ENCODE measurements at places on chromosomes 12 and 14.

DNA sequence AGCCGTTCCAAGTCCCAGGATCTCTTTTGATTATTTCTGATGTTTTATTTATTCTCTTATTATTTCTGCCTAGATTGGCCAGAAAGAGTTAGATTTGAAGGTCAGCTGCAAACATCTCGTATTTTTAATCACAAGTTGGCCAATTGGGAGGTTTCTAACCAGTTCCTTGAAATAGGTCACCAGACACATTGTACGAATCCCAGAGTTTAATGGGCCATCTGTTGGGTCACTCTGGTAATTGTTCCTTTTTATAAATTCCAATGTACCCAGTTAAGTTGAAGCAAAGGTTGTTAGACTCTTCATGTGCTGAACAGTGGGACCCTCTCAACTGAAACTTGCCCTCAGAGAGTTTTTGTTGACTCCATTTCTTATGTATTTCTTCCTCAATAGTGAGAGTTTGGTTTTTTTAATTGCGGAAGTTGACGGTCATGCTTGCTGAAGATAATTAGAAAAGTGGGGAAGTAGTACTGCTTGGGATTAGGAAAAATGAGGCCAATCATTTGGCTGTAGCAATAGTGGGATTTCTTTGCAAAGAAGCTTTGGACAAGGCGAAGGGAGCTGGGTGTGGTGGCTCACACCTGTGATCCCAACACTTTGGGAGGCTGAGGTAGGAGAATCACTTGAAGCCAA lies 382.7 kb upstream of the RGS6 start:
- no peak for DNase-seq

DNA sequence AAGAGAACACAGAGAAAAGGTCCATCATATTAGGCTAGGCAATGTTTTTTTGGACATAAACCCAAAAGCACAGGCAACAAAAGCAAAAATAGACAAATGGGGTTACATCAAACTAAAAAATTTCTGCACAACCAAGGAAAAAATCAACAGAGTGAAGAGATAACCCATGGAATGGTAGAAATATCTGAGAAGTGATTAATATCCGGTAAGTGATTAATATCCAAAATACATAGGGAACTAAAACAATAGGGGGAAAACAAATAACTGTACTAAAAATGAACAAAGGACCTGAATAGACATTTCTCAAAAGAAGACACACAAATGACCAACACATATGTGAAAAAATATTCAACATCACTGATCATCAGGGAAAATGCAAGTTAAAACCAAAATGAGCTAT lies 4.3 kb downstream of the STYK1 start:
- no peak for DNase-seq

DNA sequence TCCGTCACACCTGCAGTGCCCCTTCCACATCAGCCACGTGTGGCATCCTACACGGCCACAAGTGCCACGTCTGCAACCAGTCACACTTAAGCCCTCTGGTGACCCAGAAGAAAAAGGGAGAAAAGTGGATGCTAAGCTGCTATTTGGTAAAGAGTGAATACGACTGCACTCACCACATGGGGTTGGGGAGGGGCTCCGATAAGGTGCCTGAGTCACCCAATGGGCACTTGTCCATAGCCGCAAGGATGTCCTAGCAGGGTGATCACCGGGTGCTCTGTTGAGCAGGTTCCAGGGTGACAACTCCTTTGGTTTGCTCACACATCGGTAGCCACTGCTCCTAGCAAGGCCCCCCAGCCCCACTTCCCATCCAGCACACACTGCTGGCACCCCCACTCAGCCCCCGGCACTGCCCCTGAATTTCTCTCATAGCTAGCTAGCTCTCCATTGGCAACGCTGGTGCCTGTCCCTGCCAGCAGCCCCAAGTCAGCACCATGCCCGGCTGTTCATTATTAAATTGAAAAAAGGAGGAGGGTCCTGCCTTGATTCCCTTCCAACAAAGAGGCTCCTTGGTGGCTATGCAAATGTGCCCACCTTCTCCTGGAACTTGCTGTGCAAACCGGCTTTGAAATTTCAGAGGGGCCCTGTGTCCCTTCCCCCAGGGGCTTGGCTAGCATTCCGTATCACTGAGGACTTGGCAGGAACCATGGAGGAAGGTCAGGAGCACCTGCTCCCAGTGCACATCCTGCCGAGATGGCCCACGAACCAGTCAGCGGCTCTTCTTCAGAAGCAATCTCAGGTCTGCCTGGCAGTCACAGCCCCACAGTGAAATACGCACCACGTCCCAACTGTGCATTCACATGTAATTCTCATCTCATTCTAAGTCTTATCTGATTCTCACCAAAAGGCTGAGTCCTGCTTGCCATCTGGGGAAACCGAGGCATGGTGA lies 227.7 kb upstream of the DIO3 start:
- no peak for DNase-seq

- peak; percentile 68 for DNase-seq
Measured at GRCh38 chr12:111298582-111299436, 70.1 kb downstream of the PHETA1 start.

- DNase-seq, result no peak
Measured at GRCh38 chr14:93285044-93285443, 47.8 kb downstream of the BTBD7 start.

- no peak for DNase-seq
Measured at GRCh38 chr14:20295067-20295466, 10.7 kb downstream of the TTC5 start.

GRCh38 chr12:1540690-1541089 lies 53.7 kb downstream of the FBXL14 start:
- no peak for DNase-seq

GRCh38 chr12:88960213-88960878 lies 380.1 kb upstream of the KITLG start:
- DNase-seq, result no peak

GRCh38 chr14:104665114-104665656 lies 24.2 kb upstream of the INF2 start:
- DNase-seq, result no peak

- DNase-seq, result peak; percentile 82
Measured at GRCh38 chr12:110079477-110080400, 31.4 kb upstream of the C12orf76 start.

DNA sequence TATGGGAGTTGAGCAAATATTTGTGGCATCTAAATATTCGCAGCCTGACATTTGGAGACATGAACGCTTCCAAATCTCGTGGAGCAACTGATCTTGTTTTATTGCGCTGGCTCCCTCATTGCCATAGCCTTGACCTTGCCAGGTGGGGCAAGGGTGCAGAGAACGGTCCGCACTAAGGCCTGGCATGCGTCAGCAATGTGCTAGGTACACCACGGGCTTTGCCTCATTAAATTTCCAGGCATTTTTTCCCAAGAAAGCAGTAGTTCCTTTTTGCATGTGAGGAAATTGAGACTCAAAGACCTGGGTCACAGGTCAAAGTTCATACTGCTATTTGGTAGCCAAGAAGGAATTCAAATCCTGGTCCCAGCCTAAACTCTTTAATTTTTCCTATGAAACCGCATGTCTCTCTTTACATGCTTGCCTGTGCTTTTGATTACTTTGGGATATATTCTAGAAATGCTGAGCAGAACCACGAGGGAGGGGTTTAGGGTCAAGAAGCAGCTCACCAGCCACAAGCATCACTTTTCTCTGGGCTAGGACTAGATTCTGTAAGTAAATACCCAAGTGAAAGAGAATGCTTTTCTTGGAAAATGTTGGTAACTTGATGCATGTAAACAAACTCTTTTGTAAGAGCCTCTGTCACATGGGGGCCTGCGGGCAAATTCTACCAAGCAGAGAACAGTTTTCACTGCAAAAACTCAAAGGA lies 891.6 kb downstream of the VRK1 start:
- no peak for DNase-seq

DNA sequence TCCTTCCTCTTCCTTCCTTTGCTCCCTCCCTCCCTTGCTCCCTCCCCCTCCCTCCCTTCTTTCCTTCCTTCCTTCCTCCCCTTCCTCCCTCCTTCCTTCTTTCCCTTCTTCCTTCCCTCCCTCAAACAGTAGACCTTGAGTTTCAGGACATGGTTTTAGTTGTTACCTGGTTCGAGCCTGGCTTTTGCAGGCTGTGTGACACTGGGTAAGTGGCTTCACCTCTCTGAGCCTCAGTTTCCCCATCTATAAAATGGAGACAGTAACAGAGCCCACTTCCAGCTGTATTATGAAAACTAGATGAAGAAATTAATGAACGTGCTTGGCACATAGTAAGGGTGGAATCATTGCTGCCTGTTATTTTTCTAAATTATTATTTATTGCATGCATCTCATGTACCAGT lies 171.0 kb upstream of the LHX5 start:
- no peak for DNase-seq

DNA sequence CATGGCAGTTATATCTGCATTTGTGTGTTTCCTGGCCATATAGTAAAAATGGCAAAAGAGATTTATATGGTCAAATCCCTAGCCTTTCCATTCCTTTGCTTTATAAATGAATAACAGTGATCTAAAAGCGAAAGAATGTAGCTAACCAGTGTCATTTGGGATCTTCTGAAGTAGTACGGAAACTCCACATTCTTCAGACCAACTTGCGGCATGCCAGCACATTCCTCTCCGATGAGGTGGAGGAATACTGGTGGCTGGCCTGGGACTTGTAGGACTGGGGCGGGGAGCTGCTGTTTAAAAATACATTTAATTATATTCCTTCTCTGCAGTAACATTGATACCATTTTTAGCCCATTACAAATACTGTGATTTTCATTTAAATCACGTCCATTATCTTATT lies 85.3 kb downstream of the SAMD4A start:
- no peak for DNase-seq

DNA sequence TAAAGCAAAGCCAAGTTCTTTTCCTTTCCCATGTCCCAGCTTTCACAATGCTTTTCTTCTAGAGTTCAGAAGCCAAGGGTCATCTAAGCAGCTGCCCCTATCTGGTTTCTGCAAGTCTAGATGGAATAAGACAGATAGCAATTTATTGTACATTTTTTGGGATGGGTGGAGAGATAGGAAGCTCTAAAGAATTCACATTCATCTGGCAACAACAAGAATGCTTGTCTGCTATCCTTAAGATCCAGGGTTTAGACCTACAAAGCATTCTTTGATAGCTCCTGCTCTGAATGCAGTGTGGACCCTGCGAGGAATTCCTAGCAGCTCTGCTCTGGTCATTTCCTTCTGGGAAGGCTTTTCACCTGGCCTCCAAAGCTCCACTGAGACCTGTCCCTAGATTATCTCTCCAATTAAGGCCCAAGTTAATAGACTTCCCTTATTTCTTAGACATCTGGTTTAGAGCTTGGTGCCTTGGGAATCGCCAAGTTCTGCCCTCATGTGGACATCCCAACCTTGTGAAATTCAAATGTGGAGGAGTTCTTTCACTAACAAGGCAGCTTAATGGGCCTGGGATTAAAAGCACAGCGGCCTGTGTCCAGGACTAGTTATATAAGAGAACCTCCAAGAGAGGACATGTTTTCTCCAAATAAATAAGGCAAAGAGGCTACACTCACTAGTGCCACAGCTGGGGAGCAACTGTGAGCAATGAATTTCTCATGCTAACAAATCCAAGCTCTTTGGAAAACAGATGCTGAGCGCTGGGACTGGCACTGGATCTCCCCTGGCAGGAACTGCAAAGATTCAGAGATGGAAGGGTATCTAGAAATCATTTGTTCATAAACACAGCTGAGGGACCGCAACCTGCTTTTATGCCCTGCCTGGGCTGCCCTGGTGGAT lies 384.5 kb upstream of the DDHD1 start:
- no peak for DNase-seq

GRCh38 chr12:65335021-65335714 lies 56.7 kb downstream of the MSRB3 start:
- no peak for DNase-seq

DNA sequence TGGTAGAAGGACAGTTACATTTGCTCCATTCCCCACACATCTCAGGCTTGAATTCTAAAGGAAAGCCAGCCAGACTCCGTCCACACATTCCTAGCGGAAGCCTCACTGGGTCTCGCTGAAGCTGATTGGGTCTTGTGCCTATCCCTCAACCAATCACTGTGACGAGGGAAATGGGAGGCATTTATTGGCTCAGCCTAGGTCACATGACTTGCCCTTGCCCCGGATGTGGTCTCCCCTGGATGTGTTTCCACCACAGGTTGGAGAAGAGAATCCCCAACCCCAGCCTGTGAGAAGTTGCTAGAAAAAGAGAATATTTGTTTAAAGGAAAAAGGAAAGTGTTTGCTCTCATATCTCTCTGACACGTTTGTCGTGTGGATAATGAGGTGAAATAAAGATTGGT lies 93.4 kb downstream of the C12orf75 start:
- DNase-seq, result no peak

- no peak for DNase-seq
Measured at GRCh38 chr14:21543521-21543960, 17.4 kb upstream of the SALL2 start.

DNA sequence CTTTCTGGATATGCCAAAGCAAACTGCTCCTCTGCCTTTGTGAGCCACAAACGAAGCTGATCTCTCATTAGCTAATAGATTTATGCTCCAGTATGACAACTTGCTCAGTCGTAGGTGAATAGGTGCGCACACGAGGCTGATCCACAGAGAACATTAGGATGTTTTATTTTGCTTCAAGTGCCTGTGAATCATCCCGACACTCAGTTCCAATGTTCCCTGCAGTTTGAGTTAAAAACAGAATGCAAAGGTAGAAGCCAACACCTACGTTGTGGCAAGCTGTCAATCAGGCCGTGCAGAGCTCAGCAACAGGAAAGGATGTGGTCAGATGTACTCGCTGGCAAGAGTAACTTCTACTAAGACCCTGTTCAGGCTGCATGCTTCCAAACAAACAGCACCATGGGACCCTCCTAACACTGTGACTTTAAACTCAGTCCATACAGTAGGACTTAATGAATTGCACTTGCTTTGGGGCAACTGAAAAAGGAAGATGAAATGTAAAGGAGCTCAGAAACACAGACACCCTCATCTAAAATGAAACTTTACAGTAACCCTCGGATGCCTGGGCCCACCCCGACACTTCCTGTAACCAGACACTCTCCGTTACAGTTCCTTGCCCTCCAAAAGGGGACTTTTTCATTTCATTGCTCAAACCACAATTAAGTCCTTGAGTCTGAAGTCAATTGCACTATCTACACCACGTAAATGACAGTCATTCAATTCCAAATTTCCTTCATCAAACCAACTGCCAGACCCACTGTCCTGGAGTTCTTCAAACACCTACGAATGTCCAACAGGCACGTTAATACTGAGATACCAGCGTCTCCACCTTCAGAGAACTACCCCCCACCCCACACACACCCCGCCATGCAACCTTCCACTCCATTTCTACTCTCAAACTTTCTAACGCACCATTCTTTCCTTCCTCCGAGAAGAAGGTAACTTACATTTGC lies 1.6 kb downstream of the CCDC88C start:
- peak; percentile 78 for DNase-seq

- no peak for DNase-seq
Measured at GRCh38 chr12:25320123-25321006, 69.6 kb upstream of the KRAS start.

DNA sequence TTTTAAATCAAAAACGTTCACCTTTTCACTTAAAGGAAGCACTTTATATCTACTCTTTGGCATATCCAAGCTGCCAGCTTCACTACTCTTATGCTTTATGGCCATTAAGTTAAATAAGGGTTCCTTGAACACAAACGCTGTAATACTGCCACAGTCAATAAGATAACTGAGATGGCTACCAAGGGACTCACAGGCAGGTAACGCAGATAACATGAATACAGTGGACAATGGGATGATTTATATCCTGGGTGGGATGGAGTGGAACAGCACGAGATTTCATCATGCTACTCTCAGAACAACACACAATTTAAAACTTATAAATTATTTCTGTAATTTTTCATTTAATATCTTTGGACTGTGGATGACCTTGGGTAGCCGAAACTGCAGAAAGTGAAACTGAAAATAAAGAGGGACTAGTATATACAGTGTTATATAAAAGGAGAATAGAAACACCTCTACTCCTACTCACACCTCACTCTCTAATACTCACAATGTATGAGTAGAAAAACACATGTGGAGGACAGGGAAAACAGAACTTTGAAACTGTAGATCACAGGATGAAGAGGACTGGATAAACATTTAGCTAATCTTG lies 367.3 kb downstream of the C12orf50 start:
- no peak for DNase-seq
